ENCODE measurements at places on chromosomes 3 and 15.

- DNase-seq: no peak
Measured at GRCh38 chr3:141392897-141393734, 24.8 kb downstream of the ZBTB38 start.

DNA sequence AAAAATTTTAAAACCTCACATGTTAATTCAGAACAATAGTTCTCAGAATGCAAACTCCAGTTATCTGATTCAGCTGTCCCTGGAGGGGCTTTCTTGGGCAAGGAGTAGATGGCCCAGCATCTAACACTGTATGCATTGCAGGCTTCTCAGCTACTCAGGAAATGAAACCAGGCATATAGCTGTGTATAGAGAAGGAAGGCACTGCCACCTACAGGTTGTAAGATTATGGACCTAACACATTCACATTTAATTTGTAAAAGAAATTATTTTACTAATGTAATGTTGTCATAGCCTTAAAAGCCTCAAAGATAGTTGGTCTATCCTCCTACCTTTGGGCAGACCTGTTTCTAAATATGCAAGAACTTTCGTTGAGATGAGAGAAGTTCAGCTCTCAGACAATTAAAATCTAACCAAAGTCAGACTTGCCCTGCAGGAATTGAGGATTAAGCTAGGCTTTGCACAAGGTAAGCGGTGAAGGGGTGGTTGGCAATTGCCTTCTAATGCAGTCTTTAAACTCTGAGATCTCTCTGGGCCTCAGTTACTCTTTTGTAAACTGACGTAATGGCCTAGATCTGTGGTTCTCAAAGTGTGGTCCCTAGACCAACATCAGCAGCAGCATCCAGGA, 132.8 kb upstream of the SLC24A5 start:
- DNase-seq: peak; percentile 91

DNA sequence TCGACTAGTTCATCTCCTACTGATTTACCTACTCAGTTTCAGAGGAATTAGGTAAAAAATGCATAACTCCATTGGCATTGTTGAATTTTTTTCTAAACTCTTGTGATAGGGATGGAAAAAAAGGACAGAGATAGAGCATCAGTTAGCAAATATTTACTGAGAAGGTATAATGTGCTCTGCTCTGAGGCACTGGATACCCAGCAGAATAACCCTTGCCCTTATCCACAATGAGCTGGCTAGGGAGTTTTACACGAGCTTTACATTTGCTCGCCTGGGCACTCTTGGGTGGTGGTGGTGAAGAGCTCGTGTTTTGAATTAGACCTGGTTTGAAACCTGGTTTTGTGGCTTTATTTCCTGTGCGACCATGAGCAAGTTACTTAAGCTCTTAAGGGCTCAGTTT, 149.6 kb downstream of the RORA start:
- no peak for DNase-seq

DNA sequence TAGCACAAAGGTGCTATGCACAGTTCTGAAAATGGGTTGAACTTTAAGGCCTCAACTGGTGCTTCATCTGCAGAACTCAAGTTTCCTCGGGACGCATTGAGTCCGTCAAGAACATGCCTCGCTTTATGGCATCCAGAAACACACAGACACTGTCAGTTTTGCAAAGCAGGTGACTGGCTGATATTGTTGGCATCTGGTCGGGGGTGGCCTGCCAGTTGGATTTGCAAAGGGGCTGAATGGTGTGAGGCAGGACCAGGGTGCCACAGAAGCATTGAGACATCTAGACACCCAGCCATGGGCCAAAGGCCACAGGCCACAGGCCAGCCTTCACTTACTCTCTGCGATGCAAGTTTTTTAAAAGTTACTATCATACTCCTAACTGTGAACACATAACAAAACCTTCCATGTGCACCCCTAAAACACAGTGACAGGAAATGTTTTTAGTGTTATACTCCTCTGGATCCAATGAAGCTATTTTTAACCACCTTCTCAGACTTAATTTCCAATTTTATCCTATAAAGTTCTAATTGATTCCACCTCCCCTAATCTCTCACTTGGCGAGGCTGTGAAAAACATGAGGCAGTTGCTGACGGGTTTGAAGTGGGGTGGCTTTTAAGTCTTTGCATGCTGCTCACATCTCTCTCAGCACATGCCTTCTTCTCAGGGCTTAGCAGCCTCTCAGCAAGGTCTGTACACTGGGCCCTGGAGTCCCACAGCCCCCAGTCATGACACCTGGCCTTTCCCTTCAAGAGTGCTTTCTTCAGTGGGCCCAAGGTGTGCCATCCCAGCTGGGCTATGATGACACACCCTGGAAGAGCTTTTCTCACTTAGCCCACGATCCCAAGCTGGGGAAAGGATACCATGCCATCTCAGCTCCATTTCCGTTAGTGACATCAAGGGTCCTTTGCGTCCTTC, 38.5 kb upstream of the DUSP7 start:
- no peak for DNase-seq

DNA sequence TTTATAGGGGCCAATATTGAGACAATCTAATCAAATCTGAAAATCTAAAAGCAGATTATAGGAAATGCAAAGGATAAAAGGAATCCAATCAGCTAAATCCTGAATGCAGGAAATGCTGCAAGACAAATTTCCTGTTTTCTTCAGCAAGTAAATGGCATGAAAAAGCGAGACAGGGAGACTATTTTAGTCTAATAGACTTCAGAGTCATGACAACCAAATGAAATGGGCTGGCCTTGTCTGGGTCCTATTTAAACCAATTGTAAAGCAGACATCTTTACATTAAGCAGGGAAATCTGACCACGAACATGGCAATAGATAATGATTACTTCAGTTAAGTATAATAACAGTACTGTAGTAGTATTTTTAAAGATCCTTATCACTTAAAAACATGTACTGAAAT, 2.1 kb downstream of the DBR1 start:
- no peak for DNase-seq
